Left hindlimb (tissue), 1 donor: ENCODE measurements at places on chromosomes 4 and X.
A peak's percentile ranks its signal among the peaks of the same experiment; 100 is the strongest.

- DNase-seq = no peak
Measured at GRCh38 chrX:110215411-110215810, 102.5 kb downstream of the AMMECR1 start.

- DNase-seq = no peak
Measured at GRCh38 chr4:21811565-21811964, 137.0 kb downstream of the KCNIP4 start.

DNA sequence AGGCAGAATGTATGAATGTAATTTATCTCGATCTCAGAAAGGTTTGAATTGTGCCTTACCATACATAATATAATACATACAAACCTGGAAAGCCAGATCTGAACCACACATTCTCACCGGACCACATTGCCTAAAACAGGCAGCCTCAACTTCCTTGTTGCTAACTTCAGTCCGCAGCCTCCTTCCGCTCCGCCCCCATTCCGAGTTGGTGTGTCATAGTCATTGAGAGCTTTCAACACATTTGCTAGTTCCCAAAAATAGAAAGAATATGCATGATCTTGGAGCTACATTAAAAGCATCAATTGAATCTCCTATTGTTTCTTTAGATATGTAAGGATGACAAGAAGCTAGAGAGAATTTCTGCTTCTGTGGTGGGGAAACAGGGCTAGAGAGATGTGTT lies 127.2 kb downstream of the ARHGEF9 start:
- peak; percentile 24 for DNase-seq

DNA sequence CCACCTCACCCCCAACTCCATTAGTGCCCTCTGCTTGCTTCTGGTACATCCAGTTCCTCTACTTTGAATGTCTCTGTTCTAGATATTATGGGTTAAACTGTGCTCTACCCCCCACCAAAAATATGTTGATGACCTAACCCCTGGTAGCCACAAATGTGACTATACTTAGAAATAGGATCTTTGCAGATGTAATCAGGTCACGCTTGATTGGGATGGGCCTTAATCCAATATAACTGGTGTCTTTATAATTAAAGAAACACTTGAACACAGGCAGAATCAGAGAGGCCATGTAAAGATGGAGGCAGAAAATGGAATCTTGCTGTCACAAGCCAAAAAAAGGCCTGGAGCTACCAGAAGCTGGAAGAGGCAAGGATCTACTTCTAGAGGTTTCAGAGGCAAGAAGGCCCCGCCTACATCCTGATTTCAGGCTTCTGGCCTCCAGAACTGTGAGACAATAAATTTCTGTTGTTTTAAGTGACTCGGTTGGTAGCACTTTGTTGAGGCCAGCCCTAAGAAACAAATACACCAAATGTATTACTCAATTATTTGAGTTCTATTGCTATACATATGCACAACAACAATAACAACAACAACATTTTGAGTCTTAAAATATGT lies 220.0 kb downstream of the PPP3CA start:
- no peak for DNase-seq

DNA sequence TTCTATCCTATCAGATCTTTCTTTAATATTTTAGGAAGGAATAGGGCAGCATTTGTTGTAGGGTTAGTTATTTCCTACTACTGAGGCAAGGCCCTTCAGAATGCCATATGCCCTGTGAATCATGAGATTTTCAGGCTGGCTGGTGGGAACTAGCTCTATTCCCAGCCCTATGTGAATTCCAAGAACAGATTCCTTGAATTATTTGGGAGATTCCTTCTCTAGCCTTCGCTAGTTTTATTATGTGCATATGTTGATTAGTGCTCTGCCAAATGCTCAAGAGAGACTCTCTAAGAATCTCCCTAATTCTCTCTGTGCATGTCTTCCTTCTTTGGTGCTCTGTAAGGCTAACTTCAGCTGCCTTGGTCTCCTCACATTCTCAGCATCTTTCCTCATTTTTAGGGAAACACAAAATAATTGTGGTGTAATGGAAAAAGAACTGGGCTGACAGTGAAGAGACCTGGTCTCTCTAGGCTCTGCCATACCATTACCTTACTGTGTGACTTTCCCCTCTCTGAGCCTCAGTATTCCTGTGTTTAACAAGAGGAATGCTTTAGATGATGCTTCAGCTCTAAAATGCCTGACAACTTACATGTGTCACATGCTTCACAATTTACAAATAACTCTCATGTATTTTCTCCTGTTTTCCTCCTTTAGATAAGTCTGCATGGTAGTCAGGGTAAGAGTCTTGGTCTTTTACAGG lies 79.7 kb downstream of the VMA21 start:
- DNase-seq = no peak

- peak; percentile 56 for DNase-seq
Measured at GRCh38 chrX:118727686-118728339, 407 bp downstream of the IL13RA1 start.

GRCh38 chr4:132767901-132768300 lies 381.2 kb upstream of the PCDH10 start:
- DNase-seq = no peak

- no peak for DNase-seq
Measured at GRCh38 chrX:103148075-103148474, 55.1 kb upstream of the NXF3 start.

DNA sequence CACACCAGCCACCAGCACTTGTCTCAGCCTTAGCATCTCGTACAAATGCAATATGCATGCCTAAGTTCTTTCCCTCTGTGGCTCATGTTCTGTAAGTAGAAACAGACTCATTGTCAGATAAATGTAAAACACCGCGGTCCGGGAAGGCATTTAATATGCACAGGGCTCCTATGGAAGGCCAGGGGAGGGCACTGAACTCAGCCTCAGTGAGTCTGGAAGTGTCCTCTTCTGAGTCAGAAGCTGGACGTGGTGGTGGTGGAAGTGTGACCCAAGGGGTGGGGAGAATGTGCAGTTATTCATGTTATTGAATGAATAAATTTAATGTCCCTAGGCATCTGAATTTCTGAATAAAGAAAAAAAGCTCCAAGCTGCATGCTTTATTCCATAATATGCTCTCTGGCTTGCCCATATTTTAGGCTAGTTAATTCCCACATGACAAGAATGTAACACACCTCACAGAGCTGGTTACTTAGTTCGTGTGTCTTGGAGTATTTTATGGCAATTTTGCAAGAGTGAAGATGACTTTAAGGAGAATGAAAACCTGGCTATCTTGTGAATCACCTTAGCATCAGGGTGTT lies 193.1 kb upstream of the GATB start:
- DNase-seq = no peak

DNA sequence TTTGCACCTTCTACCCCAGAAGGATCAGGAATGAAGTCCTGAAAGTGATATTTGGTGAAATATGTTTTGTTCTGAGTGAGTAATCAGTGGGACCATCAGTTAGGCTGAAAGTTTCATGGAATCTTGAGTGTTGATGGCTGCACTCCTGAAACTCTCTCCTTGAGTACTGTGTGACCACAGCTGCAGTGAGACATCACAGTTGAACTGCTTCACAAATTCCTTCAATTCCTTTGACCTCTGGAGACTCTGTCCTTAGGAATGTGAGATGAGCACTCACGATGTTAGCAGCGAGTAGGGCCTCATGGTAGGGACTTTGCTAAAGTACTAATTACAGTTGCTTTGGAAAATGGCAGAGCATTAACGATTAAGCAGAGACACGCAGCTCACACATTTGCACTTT lies 142.9 kb upstream of the SLC4A4 start:
- no peak for DNase-seq

DNA sequence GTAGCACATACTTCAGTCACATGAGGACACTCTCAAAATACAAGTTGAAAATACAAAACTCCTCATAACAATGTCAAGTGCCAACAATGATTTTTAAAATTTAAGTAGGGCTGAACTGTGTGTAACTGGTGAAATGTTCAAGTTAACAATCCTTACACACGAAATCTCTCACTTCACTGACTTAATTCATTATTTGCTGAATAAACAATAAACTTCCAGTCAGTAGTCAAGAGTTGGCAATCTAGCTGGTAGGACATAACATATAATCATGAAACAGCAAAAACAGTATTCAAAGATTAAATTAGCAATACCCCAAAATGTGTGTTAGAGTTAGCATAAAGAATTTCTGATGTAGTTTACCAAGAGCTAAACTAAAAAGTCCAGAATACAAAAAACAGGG lies 1.9 kb upstream of the RAB33B start:
- no peak for DNase-seq

- DNase-seq = no peak
Measured at GRCh38 chrX:39492497-39493162, 605.1 kb downstream of the BCOR start.

DNA sequence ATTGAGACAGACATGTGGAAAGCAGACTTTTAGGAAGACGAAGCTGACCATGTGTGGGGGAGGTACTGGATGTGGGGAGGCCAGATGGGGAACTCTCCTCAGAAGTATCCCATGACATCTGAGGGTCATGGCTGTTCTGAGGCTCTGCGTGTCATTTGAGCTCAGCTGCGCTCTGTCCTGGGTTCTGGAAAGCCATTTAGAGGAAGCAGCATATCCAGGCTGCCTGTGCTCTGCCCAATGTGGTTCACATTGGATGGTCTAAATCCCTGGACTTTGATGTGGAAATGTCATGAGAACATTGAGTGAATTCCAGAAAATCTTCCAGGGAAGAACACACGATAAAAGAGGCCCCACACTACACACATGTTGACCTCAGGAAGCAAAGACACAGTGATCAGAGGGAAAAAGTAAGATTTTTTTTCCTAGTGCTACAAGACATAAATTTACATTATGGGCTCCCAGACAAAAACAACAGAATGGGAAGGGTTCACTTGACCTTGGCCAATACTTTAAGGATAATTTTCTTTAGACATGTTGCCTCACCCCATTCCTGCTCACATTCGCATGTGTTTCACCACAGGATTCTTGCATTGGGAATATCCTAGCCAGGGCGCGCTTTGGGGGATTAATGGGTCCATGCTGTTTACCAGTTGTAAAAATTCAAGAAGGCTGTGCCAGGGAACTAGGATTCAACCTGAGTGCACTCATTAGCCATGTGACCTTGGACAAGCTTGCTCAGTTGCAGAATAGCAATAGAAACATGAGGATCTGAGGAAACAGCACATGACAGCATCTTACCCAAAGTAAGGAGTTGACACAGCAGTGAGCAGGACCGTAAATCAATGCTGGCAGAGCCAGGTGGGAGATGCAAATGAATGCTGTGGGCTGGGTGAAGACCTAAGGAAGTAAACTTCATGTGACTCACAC lies 73.2 kb upstream of the C1QTNF7 start:
- no peak for DNase-seq

- DNase-seq = no peak
Measured at GRCh38 chr4:79267671-79268070, 58.2 kb downstream of the NAA11 start.

DNA sequence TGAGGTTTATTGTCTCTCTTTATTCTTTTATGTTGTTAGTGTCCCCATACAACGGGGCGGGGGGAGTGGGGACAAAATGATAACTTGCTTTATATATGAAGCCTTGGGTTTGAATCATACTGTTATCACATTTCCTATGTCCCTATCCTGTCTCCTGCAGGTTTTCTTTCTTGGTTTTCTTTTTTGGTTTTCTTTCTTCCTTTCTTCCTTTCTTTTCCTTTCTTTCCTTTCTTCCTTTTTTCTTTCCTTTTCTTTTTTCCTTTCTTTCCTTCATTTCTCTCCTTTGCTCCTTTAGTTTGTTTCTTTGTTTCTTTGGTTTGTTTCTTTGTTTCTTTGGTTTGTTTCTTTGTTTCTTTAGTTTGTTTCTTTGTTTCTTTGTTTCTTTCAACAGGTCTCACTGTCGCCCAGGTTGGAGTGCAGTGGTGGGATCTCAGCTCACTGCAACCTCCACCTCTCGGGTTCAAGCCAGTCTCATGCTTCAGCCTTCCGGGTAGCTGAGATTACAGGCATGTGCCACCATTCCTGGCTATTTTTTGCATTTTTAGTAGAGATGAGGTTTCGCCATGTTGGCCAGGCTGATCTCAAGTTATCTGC lies 4.8 kb downstream of the FMR1 start:
- DNase-seq = no peak

DNA sequence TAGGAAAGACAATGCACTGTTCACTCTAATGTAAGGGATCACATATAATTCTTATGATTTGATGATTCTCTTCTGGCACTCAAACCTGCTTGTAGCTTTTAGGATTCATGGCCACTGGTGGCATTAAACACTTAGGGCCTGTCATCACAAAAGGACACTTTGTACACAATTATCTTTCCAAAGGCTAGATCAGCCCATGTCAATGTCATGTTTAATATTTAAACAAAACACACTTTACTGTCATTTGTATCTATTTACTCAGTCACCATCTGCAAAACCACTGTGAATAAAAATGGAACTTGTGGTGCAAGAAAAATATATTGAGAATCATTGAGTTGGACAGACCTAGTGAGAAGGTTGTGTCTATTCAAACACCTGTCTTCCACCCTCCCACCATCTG lies 83.6 kb upstream of the TTC29 start:
- no peak for DNase-seq

DNA sequence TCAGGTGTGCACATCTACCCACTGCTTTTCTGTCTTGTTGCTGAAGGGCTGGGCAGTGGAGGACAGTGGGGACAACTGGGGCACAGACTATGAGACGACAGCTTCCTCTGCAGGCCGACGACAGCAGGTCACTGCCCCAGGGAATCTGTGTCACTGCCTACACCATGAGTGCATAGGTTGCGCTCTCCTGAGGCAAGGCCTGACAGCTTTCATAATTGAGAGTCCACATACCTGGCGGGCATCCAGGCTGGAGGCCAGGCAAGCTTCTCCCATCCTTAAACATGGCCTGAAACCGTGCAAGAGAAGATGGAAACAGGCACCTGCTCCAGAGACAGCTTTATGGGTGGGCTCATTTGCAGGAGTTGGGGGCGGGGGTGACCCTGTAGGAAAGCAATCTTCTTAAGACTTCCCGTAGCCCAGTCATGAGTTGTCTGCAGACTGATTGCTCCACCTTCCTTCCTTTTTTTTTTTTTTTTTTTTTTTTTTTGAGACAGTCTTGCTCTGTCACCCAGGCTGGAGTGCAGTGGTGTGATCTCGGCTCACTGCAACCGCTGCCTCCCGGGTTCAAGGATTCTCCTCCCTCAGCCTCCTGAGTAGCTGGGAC lies 2.9 kb downstream of the ANOS1 start:
- DNase-seq = no peak

DNA sequence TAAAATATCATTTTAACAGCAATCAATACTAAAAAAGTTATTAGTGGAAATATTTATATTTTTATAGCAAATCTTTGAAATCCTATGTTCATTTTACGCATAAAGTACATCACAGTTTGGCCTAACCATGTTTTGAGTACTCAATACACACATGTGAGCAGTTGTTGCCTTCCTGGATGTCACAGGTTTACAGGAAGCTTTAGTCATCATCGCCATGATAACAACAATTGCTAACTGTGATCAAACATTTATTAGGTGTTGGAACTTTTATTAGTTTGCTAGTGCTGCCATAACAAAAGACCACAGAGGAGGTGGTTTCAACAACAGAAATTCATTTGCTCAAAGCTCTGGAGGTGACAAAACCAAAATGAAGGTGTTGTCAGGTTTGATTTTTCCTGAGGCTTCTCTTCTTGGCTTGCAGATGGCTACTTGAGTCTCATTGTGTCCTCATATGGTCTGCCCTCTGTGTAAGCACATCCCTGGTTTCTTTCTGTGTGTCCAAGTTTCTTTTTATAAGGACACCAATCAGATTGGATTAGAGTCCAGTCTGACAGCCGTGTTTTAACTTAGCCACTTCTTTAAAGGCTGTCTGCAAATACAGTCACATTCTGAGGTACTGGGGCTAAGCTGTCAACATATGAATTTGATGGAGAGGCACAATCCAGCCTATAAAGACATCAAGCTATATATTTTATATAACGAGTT lies 43.1 kb upstream of the BOD1L1 start:
- DNase-seq = no peak

GRCh38 chrX:139290310-139290709 lies 240.2 kb upstream of the F9 start:
- DNase-seq = no peak
